Activated CD8-positive, alpha-beta memory T cell treated with anti-CD3 and anti-CD28 coated beads, Interleukin-2, amount 50 U/mL, for 4 hours (primary cell): ENCODE measurements at places on chromosomes 7 and 10.

GRCh38 chr7:930975-931758 lies 23.3 kb downstream of the ADAP1 start:
- DNase-seq, result peak; percentile 5

DNA sequence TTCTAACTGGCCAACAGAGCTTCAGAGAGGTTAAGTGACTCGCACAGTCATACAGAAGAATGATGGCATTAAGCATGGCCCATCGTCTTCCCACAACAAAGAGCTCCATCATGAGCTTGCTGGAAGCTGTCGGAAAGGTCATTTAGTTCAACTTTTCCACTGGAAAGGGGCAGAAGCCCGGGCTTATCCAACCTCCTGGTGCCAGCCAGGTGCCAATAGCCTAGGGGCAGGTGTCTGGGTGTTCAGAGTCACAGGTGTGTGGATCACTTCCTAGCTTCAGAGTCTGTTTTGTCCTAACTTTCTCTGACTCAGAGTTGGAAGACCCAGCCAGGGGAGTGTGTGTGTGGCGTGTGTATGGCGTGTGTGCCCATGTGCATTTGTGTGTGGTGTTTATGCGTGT lies 1.3 kb upstream of the TRPV6 start:
- DNase-seq, result no peak

DNA sequence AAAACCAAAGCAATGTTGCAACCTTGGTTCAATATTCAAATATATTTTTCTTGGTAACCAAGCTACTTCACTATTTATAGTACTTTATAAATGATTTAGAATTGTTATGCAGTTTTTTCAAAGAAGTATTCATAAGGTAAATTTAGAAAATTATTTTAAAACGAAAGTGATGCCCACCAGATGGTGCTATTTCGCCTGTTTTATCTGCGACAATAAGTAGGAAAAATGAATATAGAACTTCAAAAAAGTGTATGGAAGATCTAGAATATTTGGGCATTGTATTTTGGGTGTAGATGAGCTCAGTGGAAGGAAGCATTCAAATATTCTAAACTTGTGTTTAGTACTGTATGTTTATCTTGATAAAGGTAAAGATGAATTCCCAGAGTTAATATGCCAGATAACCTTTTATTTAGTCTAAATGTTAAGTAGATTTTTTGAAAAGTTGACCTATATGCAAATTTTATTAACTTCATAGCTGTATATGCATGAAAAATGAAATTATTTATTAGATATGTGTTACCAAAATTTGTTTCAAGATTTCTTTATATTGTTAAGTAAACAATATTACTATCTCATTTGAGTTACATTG lies 93.2 kb downstream of the ADK start:
- DNase-seq, result no peak

DNA sequence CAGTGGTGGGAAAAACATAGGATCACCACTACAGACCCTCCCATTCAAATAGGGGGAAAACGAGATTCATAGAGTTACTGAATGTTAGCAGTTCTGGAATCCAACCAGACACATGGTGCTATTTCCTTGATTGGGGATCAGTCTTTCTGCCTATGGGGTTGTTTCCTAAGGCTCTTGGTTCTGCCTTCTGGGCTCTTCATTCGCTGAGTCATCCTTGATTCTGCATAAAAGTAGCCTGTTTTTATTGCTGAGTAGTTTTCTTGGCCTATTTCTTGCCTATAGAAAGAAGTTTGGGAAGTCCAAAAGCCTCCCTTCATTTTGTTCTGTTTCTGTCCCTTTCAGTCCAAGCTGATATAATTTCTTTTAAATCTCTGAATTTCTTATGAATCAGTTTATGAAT lies 99.3 kb upstream of the OIT3 start:
- DNase-seq, result no peak

- DNase-seq, result no peak
Measured at GRCh38 chr7:35003679-35004303, 33.5 kb downstream of the DPY19L1 start.

DNA sequence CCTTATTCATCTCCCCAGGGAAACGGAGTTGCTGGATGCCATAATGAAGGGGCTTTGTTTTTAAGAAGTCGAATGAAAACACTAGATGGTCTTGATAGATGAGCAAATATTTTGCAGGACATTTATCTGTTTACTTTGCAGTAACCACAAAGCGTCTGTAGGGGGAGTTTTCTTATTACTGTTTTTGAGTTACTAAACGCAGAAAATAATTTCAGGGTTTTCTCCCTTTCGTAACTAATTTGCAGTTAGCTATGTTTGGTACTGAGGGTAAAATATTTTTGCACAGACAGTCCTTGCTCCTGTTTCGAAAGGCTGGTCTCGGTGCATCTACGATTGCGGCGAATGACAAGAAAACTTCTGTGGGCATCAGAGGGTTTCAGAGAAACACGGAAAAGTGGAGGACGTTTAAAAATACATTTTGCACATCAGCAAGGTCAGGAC lies 505.6 kb upstream of the MKI67 start:
- DNase-seq, result no peak

DNA sequence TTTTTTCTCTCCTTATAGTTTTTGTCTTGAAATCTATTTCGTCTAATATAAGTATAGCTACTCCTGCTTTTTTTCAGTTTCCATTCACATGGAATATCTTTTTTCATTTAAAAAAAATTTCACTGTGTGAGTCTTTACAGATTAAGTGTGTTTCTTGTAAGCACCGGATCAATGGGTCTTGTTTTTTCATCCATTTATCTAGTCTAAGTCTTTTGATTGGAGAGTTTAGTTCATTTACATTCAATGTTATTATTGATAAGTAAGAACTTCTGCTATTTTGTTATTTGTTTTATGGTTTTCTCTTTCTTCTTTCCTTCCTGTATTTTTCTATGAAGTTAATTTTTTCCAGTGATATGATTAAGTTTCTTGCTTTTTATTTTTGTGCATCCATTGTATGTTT lies 216.7 kb upstream of the CNTNAP2 start:
- DNase-seq, result no peak

GRCh38 chr7:63925626-63926460 lies 72.8 kb upstream of the ZNF722 start:
- peak; percentile 90 for DNase-seq

GRCh38 chr10:16948361-16948760 lies 131.1 kb upstream of the RSU1 start:
- peak; percentile 33 for DNase-seq

DNA sequence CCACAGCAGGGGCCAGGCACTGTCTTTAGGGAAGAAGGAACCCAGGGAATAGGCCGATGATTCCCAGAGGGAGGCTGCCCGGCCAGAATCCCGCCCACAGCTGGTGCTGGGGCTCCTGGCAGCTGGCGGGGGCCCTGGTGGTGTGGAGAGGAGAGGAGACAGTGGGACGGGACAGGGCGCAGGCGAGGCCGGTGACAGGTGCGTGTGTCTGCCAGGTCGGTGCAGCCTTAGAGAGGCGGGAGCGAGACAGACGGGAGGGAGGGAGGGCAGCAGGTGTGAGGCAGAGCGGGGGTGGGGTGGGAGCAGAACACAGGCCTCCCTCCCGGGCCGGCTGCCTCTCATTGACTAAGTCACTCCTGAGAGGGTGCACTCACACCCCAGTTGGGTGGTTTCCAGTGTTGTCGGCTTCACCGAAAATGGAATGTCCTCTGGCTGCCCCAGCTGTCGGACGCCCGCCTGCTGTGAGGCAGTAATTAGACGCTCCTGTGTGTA lies 55.2 kb downstream of the ELFN1 start:
- DNase-seq, result no peak

DNA sequence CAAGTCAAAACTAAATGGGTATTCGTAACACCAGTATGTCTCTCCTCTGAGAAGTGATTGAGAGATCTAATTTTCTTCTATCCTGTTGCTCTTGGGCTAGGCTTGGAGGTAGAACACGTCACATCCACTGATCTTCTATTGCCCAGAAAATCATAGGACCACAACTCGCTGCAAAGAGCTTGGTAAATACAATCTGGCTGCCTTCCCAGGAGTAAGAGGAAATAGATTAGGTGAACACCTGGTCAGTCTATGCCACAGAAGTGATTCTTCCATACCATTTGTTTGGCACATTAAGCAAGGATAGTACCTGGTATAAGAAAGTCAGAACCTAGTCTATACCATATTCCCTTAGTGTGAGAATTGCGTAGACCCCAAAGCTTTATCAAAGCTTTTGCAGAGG lies 129.3 kb upstream of the PHYHIPL start:
- DNase-seq, result no peak

DNA sequence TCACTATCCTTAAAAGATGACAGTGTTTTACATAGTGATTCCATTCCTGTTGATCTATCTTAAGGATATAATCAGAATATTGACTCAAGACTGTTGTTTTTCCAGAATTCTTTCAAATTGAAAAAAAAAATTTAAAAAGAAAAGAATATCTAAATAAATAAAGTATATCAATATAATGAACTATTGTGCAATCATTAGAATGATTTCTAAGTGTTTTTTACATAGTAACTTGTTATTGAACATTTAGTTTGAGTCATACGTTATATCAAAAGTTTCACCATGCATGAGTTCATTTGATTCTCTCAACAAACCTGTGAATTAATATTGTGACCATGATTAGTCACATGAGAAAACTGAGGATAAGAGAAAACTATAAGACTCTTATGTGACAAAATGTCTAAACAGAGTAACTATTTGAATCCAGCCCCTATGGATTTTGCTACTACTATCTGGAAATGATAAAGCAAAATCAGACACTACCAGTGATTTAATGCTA lies 46.1 kb downstream of the KLF6 start:
- DNase-seq, result no peak

DNA sequence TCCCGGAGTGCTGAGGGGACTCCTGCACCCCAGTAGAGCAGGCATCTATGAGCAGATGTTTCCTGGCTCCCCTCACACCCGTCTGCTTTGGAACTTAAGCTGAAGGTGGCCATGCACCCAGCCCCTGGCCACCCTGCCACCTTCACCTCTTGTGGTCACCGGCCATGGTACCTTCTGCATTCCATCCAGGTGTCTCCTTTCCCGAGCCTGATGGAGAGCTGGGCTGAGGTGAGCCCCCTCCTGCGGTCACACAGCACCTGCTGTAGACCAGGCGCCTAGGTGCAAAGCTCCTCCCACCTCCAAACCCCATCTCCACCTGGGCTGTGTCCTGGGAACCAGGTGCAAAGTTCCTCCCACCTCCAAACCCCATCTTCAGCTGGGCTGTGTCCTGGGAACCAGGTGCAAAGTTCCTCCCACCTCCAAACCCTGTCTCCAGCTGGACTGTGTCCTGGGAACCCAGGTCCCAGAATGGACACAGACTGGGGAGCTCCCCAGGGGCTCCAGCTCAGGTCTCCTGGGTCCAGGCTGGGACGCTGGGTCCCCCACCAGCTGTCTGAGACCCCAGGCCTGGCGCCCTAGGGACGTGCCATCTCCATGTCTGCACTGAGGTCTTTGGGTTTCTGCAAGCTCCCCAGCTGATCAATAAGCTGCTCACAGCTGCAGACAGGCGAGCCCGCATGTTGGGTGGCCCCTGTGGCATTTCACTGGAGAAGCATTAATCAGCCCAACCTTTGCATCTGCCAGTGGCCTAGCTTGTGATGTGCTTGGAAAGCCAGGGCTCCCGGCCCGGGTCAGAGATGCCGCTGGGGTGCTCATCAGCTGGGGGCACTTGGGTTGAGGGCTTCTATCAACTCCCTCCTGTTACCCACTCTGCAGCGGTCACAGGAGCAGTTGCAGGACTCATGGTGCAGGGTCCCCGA lies 61.2 kb upstream of the INPP5A start:
- no peak for DNase-seq

DNA sequence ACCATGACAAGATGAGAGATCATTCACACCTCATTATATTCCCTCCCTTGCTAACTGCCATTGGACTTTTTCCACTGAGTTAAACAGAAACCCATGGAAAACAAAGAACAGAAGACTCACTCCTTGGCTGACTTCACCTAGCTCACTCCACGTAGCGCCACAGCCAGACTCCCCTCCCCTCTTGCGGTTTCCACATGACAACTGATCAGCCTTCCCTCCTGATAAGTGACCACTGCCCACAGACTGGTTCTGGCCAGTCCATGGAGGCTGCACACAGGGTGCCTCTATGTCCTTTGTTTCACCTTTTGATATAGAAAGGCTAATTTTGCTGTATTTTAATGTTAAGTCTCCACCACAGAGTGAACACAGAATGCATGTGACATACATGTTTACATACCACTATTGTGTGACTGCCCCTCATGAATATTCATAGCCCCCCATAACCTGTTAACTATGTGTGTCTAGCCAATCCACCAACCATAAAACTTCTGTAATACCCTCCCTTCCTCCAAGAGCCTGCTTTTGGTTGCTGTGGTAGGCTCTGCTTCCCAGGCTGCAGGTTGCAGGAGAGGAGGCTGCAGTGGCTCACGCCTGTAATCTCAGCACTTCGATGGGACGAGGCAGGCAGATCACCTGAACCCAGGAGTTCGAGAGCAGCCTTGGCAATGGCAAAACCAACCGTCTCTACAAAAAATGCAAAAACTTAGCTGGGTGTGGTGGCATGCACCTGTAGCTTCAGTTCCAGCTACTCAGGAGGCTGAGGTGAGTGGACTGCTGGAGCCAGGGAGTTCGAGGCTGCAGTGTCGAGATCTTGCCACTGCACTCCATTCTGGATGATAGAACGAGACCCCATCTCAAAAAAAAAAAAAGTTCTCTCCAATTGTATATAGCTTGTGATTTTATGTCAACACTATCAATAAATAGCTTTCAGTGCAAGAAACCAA lies 10.0 kb upstream of the IFIT5 start:
- DNase-seq, result no peak
